ENCODE measurements at places on chromosomes 5 and 9. TPM values are rescaled to one million over a fixed set of nuclear protein-coding genes. Genes with fewer than 3 reads are reported as not detected.

ELOVL7 gene
- 1.8 TPM for polyA plus RNA-seq

ADRB2 gene
- 0.76 TPM for polyA plus RNA-seq

CCDC192 gene
- 22.6 TPM for polyA plus RNA-seq

NDUFA8 gene
- 219 TPM for polyA plus RNA-seq

PRXL2C gene
- polyA plus RNA-seq: 15.8 TPM

DNA sequence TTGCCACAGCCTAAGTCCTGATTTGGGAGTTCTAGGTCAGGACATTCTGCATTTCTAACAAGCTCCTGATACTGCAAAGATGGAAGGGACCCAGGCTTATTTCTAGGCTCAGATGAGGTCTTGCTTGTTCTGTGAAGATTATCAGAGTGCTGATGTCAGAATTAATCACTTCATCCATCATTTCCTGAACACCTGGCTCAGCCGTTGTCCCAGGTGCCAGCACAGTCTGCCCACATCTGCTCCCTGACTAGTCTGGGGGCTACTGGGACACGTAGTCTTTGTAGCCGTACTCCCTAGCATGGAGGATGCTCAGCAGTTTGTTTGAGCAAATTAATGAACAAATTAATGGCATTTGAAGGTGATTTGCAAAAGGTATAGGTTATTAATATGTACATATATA, 17.9 kb upstream of the SPINK4 start:
- no peak for DNase-seq

GRCh38 chr9:131669269-131670157, 70.4 kb downstream of the RAPGEF1 start:
- no peak for DNase-seq

GRCh38 chr9:98256756-98257155, 1.3 kb upstream of the TBC1D2 start:
- no peak for DNase-seq

DNA sequence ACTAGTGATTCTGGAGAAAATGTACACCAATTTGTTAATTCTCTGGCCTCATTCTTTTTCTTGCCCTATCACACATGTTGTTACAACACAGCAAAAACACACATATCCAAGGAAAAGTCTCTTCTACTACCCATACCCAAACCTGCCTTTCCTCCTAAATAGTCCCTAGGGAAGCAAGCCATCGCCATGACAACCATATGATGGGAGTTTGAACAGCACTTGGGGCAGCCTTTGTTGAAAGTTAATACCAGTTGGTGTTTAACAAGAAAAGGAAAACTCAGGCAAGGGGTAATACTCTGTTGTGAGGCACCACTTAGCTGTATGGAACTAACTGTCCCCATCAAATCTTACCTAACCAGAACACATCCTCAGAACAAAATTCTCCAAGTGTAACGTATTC, 1.7 kb downstream of the TRPM3 start:
- DNase-seq: no peak

DNA sequence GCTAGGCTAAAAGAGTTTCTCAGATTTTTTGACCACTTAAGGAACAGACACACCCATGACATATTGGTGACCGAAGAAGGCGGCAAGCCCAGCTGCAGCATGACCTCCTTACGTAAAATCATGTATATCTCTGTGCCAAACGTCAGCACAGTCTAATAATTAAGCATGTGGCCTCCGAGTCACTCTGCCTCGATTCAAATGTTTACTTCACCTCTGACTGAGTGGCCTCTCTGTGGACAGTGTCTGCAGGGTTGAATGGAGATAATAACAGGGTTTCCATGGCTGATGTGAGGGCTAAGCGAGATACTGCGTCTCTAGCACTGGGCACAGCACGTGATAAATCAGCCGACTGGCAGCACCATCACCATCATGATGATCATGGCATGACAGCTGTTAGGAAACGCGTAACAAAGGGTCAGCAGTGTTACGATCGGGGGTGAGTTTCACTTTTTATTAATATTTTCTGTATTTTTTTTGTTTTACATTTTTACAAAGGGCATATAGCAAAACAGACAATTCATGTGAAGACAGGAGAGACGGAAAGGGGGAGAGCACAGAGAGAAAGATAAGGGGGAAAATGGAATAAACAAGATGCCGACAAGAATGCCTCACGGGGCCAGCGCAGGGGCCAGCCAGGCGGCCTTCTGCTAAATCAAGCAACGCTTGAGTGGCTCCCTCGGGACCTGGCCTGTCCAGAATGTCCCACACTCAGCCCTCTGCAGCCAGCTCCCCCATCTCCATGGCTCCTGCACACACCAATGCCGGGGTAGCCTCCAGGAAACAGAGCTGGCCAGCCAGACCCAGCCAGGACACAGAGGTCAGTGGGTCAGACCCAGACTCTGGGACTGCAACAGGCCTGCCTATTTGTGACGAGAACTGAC, 60.3 kb downstream of the ADAMTS2 start:
- DNase-seq: no peak

DNA sequence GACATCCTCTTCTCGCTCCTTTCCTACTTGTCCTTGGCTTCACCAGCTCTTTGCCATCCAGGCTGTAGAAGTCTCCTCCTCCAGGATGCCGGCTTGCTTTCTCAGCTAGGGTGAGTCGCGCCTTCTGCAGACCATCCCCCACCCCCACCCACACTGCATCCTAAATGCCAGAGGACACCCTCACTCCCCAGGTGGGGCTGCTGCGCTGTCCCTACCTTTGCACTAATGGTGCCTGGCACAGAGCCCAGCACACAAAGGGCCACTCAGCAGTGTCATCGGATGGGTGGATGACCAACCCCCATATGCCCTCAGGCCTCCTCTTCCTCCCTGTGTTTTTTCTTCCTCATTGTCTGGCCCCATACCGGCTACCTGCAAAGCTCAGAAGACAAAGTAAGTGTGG, 14.8 kb downstream of the IL9 start:
- no peak for DNase-seq

DNA sequence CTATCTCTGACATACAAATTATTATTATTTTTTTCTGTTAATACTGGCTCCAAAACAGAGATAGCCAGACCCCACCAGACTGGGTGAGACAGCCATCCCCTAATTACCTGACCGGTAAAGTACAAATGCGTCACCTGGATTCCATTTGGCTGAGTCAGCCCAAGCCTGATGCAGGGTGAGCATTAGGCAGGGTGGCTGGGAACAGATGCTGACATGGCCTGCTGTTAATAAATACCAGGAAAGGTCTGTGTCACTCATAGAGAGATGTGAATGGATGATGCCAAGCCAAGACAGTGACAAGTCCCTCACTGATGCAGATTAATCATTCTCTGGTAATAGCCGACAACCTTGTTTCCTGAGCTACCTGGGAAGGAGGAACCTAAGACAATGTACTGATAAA, 183.5 kb downstream of the TRIM32 start:
- DNase-seq: no peak

- no peak for DNase-seq
Observed at GRCh38 chr9:89791754-89792153, 186.9 kb downstream of the GADD45G start.

- no peak for DNase-seq
Observed at GRCh38 chr5:153571162-153571561, 80.7 kb downstream of the GRIA1 start.

GRCh38 chr5:147081311-147081764, 153.5 kb upstream of the STK32A start:
- DNase-seq: no peak

DNA sequence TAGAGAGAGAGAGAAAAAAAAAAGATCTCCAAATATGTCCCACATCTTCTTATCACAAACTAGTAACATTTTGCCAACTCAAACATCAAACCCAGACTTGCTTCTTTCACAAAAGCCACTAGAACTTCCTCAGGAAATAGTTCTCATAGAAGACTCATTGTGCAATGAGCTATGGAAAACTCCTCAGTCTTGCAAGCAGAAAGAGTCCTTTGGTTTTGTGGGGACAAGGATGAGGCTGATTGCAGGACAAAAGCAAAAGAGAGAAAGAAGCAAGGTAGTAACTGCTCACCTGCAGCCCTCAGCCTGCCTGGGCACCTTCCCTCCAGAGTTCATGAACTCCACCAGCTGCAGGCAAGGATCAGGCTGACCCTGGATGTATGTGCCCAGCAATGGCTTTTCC, 399.0 kb downstream of the IRX1 start:
- no peak for DNase-seq

- no peak for DNase-seq
Observed at GRCh38 chr5:54278036-54278830, 32.1 kb downstream of the ARL15 start.

All from testis (tissue), 5 donors.